ENCODE measurements at places on chromosomes 12 and 14. TPM values are rescaled to one million over a fixed set of nuclear protein-coding genes. Genes with fewer than 3 reads are reported as not detected.
A peak's percentile ranks its signal among the peaks of the same experiment; 100 is the strongest.

DNA sequence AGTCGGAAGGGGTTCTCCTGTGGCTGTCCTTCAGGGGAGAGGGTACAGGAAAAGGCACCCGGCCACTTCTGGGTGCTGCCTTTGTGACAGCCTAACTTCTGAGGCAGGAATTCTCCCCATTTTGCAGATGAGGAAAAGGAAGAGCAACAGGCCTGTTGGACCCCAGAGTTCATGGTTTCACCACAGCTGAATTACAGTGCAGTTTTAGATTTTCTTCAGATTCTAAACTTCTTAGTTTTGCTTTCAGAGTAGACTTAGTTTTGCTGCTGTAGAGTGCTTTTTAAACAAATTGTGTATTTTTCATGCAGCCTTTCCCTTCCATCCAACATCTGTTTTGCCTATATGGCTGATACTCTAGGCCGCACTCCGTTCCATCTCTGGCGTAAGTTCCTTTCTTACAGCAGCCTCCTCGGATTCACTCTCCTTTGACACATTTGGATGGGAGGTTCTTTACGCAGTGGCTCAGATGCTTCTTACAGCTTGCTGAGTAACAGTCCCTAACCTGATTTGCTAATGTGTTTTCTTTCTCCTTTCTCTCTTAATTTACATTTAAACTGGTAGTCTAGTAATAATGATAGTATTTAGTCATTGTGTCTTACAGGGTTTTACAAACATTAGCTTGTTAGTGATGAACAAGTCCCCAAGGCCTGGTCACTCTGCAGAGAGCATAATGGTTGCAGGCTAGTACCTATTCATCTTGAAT lies 7.8 kb downstream of the TRAF3 start:
- DNase-seq: no peak

KLHL33 gene
- total RNA-seq: not detected

DNA sequence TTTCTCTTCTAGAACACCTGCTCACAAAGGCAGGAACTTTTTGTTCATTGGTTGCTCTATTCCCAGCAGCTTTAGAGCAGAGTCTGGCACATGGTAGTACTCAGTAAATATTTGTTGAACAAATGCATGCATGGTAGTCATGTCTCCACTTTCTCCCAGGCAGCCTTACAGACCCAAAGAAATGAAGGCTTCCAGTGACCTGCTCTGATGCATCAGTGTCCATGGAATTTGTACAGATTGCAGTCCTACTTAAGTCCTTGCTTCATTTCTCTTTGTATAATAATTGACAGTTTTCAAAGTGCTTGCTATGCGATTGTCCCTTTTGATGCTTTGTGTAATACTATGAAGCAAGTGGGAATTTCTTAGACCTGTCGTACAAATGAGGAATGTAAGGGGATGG lies 119.6 kb downstream of the DERA start:
- DNase-seq: no peak

GRCh38 chr14:89165189-89166181 lies 251.5 kb downstream of the FOXN3 start:
- no peak for DNase-seq

- peak; percentile 62 for DNase-seq
Observed at GRCh38 chr14:77372304-77372841, 4.5 kb downstream of the TMED8 start.

NAP1L1 gene
- total RNA-seq: 597 TPM

PAPLN gene
- total RNA-seq: 2.5 TPM

DNA sequence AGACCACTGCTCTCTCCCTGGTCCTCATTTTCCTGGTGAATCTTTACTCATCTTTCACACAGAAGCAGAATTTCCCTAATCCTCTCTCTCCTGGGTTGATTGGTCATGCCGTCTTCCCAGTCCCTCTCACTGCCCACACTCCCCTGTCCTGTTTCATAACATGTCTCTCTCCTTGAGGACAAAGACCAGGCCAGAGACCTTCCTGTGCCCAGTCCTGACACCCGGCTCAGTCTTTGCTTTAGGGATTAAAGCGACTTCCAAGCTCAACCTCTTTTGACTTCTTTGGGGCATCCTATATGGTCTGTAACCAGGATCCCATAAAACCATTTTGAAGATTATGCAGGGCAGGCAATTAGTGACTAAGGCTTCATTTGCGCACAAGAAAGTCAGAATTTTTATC lies 105.5 kb downstream of the BCL11B start:
- DNase-seq: no peak

DNA sequence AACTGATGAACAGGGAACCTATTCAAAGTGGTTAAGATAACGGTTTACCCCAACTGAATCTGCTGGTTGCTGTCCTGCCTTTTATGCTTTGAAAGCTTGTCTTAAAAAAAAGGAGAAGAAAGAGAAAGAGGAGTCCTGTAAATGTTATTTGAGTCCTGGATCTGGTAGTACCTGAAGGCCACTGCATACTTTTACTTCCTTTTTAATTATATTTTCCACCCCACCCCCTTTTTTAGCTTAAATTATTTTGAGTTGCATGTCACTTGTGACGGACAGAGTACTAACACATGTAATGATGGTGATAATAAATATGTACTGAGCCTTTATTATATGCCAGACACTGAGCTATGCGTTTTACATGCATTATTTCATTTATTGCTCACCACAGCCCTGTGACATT lies 2.5 kb upstream of the AMIGO2 start:
- DNase-seq: no peak

DNA sequence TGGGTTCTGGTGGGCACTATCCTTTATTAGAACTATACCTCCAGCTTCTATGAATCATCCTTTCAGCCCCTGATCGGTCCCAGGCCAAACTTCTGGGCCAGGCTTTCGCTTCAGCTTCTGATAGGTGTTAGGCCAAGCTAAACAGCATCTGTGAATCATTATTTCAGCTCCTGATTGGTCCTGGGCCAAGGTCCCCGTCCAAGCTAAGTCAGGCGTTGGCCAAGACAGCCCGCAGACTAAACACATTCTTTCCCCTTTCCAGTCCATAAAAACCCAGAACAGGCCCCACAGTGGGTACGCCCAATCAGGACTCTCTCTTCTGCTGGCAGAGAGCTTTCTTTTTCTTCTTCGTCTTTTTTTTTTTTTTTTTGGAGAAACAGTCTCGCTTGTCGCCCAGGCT lies 1808.9 kb upstream of the SEL1L start:
- no peak for DNase-seq

CTSG gene
- total RNA-seq: not detected

- no peak for DNase-seq
Observed at GRCh38 chr14:40847480-40847879, 759.2 kb upstream of the LRFN5 start.

KRT78 gene
- 0.30 TPM for total RNA-seq

All from HFFc6 (cell line).